ENCODE measurements at places on chromosomes 11 and 22.

GRCh38 chr22:38724926-38725571, 19.3 kb downstream of the GTPBP1 start:
- no peak for DNase-seq

- DNase-seq = no peak
These were observed 1.1 kb downstream of the PRDX5 start for GRCh38 chr11:64318766-64319761.

- DNase-seq = no peak
These were observed 14.7 kb downstream of the SCUBE2 start for GRCh38 chr11:9076661-9077060.

DNA sequence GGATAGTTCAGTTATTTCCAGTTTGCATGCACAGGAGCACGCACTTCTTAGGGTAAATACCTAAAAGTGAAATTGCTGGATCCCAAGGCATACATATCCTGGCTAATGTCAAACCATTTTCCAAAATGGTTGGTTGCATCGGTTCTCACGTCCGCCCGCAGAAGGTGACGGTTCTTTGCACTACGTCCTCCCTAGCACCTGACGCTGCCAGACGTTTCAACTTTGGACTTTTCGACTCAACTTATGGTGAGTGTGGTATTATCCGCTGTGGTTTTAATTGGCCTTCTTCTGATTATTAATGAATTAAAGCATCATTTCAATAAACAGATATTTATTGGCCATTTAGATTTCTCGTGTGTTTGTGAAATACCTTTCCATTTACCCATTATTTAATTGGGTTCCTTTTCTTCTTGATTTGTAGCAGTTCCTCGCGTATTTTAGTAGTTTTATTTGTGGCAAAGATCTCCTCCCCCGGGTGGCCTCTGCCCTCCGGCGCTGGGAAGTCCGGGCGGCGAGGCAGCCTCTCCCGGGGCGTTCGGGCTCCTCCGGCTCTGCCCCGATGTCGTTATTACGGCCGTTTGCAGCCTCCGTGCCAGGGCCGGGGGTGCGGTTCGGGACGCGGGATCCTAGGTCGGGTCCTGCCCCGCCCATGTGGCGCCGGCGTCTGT, at the start of gene JHY:
TSS of gene JHY (plus strand) at position 571 of the 668 bp plus-strand sequence. CDS start 3,091 bp downstream, outside the sequence.
- DNase-seq = no peak

DNA sequence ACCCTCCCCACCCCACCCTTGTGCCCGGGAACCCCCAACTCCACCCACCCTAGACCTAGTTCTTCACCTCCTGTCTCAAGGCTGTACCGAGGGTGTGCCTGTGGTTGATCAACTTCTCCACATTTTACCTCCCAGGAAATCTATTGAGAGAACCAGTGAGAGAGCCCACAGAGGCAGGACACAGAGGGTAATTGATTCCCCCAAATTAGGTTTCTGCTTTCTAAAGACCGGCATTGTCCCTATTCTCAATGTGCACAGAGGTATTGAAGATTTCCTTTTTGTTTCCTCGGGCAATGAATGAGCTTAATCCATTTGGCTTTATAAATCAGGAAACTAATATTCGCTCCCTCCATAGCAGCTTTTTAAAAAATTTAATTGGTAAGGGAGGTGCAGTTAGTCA, 6.0 kb upstream of the LMO1 start:
- DNase-seq = no peak

DNA sequence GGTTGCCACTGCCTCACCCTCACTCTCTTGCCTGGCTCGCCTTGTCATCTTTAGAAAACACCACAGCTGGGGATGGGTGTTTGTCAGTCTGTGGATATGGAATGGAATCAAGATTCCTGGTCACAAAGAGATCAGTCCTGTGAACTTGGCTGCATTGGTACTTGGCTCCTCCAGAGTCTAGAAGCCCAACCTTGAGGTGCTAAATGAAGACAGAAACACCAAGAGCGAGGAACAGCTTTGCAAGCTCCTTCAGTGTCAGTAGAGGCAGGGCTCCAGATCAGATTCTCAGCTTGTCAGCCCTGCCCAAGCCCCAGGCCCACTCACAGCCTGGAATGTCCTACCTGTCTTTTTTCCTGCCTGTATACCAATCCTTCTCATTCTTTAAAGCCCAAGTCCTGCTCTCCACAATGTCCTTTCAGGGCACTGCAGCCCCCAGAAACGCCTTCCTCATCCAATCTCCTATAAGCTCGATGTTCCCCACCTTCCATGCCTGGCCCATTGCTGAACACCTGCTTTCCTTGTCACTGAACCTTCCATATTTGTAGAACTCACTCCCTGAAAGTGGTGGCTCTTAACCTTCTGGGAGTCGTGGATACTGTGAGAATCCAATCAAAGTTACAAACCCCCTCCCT, 188.9 kb downstream of the BCR start:
- DNase-seq = no peak

DNA sequence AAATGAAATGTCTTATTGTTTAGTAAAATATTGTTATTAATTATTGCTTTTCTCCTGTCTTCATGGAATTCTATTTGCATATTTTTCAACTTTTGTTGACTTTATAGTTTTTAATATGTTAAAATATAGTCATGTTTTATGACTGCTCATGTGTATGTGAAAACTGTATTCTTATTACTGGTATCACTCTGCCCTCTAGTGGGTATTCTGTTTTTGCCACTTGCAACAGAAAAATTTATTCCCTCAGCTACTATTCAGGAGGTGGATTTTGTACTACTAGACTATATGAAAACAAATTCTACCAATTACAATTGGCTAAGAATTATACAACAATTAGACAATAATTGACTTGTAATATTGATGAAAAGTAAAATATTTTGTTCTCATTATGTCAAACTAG, 45.0 kb downstream of the OR4C6 start:
- no peak for DNase-seq

DNA sequence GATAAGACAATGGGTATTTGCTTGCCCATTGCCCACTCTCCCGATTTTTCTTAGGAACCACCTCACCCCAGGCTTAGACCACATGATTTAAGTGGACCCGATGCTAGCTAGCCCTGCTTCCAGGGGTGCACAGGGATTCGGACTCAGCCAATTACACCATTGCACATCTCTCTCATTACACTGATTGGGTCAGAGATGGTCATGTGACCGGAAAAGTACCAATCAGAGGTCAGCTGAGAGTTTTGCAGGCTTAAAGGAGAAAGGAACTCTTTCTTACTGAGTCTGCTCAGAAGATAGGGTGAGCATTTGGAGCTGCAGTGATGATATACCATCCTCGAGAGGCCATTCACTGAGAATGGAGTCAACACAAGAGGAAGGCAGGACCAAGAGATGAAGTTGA, 12.2 kb upstream of the ANKK1 start:
- DNase-seq = no peak

DNA sequence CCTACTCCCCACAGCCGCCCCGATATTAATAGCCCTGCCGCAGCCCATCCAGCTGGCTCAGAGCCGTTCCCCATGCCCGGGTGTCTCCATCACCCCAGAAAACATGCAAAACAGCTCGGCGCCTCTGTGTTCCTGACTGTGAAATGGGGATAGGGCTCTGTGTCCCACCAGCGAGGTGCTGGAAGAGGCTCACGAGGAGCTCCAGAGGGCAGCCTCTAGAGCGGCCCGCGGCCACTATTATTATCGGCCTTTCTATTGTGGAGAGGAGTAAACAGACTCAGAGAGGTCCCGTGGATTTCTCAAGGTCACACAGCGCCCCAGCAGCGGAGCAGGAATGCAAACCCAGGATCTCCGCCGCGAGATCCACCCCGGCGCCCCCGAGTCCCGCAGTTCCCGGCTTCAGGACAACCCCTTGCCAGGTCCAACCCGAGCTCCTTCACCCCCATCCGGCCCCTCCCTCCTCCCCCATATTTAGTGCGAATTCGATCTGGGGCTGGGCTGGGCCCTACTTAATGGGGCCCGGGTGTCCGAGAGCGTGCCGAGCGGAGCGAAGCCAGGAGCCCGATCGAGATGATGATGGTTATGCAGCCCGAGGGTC, at the start of gene ACTN3:
TSS of gene ACTN3 (plus strand) at position 536 of the 598 bp plus-strand sequence. CDS start at position 571, 35 bp downstream.
- DNase-seq = no peak

DNA sequence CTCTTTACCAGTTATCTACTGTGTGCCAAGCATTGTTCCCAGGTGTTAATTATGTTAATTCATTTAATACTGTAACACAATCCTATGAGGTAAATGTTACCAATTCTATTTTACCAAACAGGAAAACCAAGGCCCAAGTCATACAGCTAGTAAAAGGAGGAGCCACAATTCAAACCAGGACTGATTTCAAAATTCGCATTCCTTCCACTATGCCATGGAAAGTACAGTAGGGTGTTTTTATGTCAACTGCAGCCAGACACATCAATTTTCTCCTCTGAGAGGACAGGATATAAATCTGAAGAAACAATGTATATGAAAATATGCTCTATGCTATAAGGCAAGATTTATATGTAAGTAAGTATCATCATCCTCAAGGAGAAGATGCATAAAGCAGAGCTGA, 104.3 kb downstream of the RPL27A start:
- no peak for DNase-seq

- DNase-seq = peak; percentile 19
These were observed 94.8 kb downstream of the PICALM start for GRCh38 chr11:85974122-85974521.

DNA sequence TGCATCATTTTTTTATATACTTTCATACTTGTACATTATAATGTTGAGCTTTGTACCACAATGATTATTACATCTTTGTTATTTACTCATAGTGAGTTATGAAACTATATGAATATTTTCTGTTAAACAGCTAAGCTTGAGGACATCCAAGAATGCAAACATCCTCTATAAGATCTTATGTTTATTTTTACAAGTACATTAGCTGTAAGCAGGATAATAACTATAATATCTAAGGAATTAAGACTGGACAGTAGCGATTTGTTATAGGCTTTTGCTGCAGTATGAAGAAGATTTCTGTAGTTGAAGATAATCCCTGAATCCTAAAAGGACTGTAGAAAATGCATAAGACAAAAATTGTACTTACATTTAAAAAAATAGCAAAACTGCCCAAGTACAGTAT, 176.0 kb downstream of the METTL15 start:
- DNase-seq = no peak

DNA sequence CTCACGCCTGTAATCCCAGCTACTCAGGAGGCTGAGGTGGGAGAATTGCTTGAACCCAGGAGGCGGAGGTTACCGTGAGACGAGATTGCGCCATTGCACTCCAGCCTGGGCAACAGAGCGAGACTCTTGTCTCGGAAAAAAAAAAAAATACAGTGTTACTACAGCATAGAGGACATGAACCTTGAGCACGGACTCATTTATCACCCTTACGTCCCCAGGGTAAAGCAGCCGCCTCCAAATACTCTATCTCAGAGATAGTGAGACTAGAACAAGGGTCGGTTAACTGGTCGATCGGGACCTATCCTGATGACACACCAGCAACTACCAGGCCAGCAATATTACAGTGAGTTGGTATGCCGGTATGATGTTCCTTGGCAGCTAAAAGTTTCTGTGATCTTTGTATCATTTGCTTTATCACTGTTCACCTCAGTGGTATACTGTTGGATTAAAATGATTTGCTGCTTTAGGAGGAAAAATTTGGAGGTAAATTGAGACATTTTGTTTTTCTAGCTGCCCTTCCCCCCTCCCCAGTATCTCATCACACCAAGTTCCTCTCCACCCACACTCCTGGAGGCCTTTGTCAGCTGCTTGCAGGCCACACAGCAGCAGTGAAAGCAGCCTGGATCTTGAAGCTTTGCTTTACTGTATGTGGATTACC, 7.0 kb upstream of the SIDT2 start:
- DNase-seq = no peak

DNA sequence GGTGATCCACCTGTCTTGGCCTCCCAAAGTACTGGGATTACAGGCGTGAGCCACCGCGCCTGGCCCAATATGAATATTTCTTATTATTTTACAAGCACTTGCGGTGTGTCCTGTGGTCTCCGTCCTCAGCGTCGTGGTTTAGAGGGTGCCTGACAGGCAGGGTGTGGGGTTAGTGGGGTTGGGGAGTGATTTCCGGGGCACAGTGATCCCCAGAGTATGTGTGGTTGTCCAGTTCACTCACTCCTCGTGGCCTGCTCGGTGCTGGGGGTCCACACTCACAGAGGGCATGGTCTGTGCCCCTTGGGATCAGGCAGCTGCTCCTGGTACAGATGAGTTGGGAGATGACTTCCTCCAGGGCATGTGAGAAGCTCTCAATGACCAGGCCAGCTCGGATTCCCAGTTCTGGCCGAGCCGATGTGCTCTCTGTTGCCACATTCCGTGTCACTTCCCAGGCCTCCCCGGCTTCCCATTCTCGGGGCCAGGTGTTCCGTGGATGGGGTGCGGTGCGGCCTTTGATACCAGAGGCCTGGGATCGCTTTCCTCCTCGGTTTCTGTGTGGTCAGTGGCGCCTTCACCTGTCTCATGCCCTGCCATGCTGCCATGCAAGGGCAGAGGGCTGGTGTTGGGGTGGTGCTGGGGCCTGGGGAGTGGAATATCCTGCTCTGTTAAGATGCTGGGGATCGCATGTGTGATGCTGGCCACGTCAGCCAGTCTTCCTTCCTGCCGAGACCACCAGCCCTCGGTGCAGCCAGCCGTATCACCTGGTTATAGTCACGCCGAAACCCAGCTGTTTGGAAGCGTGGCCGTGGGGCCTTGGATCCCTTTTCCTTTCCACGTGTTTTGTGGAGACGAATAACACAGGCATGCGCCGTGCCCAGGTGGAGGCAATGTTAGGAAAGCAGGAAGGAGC, 39.6 kb downstream of the PARVB start:
- no peak for DNase-seq

- no peak for DNase-seq
These were observed 56.1 kb downstream of the PITPNB start for GRCh38 chr22:27863001-27863400.

DNA sequence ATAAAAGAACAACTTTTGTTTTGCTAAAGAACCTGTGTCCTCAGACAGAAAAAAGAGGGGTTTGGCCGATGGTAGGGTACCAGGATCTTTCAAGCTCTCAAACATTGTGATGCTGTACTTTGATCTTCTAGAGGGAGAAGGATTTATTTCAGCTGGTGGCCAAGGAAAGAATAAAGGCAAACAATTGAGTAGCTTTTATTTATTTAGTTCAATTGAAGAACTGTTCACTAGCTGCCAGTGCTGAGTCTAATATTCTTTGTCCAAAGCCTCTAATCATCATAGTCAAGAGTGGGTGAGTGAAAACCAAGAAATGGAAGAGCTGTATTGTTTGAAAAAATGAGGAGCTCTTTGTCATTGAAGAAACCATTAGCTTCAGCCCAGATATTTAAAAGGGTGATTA, 138.4 kb downstream of the FAT3 start:
- DNase-seq = no peak

DNA sequence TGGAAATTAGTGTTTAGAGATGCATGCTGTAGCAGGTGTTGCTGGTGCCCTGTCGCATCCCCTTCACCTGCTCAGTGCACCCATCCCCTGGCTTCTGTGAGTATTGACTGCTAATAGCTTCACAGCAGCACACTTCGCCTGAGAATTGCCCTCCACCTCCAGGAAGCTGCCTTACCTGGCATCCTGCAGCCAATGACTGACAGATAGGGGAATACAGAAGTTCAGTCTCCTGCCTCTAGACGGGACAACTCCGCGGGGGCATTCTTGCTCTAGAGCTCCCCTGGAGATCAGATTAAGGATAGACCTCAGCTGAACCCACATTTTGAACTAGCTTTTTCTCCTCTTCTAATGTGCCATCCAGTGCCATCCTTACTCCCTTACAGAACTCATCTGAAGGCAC, 9.3 kb upstream of the CD3E start:
- no peak for DNase-seq

- DNase-seq = peak; percentile 79
These were observed 20.0 kb downstream of the TRMU start for GRCh38 chr22:46355369-46355995.

GRCh38 chr11:84990141-84990540, 637.0 kb downstream of the DLG2 start:
- DNase-seq = no peak
